Right hindlimb (tissue), 1 donor: ENCODE measurements at places on chromosomes 1 and 21.

GRCh38 chr1:91792489-91793071 is 93.4 kb downstream of the TGFBR3 start:
- DNase-seq, result peak; percentile 20

DNA sequence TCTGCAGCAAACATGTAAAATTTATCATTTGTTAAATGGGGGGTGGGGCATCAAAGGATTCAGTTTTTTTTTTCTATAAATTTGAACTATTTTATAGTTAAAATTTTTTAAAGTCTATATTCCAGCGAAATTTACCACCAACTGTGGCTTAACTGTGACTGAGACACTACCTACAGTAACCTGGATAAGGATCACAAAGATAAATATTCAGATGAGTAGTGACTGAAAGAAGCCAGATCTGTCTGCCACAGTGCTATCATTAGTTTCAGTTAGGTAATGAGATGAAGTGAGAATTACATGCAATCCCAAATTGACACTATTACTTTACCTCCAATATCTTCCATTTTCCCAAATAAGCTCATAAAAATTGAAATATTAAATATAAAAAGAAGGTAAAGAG is 5.4 kb downstream of the SPATA6 start:
- DNase-seq, result no peak

DNA sequence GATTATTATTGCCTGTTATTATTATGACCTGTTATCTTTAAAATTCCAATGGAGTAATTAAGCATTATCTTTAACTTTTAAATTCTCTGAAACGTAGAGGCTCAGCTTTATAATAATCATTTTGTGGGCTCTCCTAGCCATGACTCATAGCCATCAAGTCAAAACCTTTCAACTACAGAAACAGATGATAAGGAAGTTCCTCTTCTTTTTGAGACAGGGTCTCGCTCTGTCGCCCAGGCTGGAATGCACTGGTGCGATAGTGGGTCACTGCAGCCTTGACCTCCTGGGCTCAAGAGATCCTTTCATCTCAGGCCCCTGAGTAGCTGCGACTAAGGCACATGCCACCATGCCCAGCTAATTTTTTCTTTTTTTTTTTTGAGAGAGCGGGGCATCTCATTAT is 43.5 kb downstream of the CHML start:
- no peak for DNase-seq

DNA sequence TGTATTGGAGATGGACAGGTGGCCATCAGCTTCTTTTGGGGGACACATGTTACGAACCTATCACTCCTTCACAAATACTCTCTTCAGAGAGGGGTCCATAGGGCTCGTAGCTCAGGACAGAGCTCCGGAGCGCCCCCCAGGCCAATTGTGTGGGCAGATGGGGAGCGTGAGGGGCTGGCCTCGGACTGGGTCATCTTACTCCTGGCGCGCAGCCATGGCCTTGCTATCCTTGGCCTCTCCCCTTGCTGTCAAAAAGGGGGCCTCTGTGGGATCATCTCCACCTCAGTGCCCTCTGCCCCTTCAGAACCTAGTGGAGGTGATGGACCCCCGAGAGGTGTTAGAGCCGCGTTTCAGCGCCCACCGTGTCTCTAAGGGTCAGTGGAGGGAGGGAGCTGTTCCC is 35.0 kb downstream of the ATP5PO start:
- no peak for DNase-seq

- no peak for DNase-seq
Measured at GRCh38 chr1:232034556-232034955, 408.0 kb downstream of the DISC1 start.

DNA sequence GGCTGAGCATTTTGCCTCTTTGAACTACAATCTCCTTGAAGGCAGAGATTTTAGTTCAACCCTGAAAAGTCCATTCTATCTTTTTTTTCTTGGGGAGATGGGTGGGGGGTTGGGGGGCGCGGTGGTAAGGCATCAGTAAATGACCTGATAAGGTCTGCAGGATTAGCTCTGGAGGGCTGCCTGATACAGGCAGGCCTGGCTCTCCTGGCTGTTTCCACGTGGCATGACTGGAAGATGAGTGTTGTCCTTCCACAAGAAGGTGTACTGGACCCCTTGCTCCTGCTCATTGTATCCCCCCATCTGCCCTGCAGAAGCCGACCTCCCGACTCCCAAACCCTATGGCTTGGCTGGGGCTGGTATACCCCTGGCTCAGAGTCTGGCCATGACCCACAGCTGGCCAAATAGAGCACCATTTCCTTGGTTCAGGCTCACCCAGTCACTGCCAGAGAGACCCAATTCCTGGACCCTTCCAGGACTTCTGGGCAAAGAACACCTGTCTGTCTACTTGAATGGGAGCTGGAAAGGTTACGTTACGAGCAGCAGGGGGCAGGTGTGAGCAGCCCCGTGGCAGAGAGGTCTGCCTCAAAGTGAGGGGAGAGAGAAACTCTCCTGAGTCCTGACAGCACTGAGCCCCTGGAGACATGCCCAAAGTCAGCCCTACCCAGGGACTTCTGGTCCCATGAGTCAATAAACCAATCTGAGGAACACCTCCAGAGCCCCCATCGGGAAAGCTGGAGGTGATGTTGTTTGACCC is 17.0 kb downstream of the DHRS3 start:
- no peak for DNase-seq

GRCh38 chr1:187244623-187245022 is 415.9 kb downstream of the PLA2G4A start:
- DNase-seq, result peak; percentile 29

- DNase-seq, result no peak
Measured at GRCh38 chr1:65323246-65323645, 13.9 kb downstream of the DNAJC6 start.

- no peak for DNase-seq
Measured at GRCh38 chr1:83583351-83584014, 415.4 kb downstream of the TTLL7 start.

DNA sequence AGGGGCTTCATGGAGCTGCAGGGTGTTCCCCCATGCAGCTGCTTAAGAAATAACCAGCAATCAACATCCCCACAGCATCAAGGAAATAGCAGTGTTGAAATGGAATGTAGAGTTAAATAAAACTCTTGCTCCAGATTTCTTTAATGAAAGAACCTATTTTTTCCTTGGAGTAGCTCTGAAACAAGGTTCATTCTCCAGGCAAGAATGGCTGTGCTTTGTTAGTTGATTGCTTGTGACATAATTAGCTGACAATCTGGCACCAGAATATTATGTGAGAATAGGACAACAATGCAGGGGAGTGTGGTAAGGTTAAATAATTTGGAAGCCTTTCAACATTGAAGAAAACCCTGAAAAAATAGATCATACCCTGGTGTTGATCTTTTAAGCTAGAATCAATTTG is 254.2 kb upstream of the RRP15 start:
- no peak for DNase-seq

GRCh38 chr1:2085080-2085479 is 34.9 kb downstream of the PRKCZ start:
- no peak for DNase-seq

DNA sequence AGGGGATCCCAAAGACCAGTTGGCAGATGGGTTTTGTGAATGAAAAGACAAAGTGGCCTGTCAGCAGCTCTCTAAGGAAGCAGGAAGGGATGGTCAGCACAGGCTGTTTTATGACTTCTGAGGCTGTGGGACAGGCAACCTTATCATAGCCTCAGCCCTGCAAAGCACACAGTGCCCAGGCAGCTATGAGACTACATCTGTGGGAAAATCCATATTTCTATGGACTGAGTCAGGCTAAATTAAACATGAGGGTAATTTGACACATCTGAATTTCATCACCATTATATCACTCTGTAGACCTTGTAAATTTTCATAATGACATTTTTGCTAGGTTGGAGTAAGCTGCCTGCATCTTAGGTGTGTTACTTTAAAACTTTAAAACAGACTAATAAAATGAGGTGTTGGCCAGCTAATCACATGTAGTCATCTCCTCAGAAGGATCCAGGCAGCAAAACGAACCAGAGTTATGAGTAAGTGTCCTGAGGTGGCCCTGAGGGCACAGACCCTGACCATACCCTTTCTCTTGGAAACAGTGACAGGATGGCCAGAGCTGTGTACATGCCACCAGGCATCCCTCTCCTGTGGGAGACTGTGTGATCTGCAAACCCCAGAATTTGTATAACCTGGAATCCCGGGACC is 14.6 kb downstream of the NGF start:
- DNase-seq, result no peak

DNA sequence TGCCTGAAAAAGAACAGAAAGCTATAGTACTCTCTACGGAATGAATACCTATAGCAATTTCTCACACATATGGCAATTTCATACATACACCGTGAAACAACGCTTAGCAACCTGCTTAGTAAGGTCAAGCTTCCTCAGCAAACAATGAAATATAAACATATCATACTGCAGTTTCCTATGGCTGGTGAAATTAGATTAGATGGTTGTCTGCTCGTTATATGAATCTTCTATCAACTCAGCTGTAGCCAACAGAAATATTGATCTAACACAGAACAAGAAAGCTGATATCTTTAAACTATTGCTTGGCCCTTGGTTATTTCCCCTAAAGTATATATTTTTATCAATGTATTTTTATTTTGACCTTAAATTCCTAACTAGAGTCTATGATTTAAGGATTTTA is 187.8 kb downstream of the SLC44A5 start:
- no peak for DNase-seq

DNA sequence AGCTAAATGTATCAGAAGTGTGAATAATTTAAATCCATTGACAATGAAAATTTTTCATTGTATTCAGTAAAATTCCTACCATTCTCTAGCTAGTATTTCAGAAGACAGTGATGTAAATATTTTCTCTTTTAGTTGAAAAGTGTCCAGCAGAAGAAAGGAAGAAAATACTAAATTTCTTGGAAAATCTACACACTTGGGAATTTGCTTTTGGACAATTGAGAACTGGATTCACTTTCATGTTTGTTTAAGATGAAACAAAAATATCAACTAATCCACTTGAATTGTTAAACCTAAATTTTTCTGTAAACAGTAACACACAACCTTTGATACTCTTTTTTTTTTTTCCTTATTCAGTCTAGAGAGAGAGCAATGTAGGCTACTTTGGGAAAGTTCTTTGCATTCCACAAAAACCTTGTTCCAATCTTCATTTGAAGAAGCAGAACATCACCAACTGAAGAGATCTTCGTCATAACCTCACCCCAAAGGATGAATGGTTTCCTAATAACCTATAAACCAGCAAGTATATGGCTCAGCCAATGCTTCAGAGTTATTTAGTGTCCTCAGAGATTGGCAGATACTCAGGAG is 155.1 kb upstream of the GORAB start:
- DNase-seq, result no peak

DNA sequence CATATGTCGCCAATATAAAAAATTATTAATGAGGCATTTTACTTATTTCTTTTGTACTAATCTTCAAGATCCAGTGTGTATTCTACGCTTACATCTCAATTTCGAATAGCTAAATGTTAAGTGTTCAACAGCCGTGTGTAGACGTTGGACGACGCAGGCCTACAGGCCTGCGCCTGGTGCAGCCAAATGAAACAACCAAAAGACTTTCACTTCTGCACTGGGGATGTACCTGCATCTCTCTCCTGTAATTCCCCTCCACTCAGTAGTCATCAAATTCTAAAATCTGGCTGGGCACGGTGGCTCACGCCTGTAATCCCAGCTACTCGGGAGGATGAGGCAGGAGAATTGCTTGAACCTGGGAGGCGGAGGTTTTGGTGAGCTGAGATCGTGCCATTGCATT is 76.8 kb upstream of the HNRNPU start:
- no peak for DNase-seq

- no peak for DNase-seq
Measured at GRCh38 chr1:54118704-54119103, 34.1 kb downstream of the CDCP2 start.
